ENCODE measurements at places on chromosomes 2 and 18.

DNA sequence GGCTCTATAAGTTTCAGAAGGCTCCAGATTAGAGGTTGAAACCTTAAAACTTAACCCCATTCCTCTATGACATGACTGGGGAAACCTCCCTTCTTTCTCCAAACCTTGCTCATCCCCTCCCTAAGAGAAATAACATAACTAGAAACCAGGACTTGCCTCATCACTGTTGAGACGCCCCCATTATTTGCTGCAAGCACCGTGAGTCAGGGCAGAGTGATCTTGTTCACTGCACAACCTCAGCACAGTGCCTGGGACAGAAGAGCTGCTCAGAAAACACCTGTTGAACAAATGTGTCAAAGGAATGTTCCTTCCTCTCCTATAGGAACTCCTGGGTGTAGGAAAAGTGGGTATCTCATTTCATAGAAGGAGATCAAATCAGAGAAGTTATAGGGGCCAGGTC is 132.7 kb upstream of the CTAGE1 start:
- no peak for DNase-seq

GRCh38 chr18:9914584-9915290 is 921 bp downstream of the VAPA start:
- DNase-seq, result peak; percentile 76

DNA sequence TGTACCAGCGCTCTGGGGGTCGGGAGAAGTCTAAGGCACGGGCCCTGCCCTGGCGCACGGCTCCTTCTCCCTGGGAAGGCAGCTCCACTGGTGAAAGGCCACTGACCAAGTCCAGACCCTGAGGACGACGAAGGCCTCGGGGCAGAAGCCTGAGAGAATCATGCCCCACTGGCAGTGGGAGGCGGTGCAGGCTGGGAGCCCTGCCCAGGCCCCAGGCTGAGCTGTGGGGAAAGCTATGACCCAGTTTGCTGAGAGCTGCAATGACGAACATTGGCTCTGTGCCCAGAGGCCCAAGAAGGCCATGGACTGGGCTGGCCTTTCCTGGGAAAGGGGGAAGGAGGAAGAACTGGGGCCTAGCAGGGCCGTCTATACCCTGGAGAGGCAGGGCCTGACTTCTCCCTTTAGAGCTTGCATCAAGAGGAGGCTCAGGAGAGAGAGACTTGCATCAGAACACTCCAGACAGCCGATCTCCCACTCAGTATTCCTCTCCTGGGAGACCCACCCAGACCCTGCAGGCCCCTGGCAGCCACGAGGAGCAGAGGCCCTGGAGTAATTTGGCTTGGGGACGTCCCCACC is 32.9 kb downstream of the HS1BP3 start:
- peak; percentile 98 for DNase-seq

- peak; percentile 28 for DNase-seq
Measured at GRCh38 chr2:36809069-36809445, 112.5 kb downstream of the VIT start.

- DNase-seq, result no peak
Measured at GRCh38 chr2:123715467-123715982, 309.6 kb upstream of the CNTNAP5 start.

DNA sequence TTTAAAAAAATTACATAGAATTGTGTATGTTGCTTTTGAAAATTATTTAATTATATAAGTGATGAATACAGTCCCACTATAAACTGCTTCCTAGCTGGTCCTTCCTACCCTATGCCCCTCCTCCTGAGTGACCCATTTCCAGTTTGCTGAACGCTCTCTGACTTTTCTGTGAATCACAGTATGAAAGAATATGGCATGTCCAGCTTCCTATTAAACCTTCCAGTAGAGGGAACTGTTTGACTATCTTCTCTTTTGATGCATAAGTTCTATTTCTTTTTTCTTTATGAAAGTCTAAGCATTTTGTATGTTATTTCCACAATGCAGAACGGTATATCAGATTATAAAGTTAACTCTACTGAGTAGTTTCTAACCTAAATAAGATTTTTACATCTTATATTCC is 41.3 kb downstream of the PSMG2 start:
- DNase-seq, result peak; percentile 65

GRCh38 chr2:190822043-190822442 is 58.6 kb upstream of the GLS start:
- DNase-seq, result no peak

GRCh38 chr2:57698392-57698791 is 348.2 kb upstream of the VRK2 start:
- DNase-seq, result no peak

DNA sequence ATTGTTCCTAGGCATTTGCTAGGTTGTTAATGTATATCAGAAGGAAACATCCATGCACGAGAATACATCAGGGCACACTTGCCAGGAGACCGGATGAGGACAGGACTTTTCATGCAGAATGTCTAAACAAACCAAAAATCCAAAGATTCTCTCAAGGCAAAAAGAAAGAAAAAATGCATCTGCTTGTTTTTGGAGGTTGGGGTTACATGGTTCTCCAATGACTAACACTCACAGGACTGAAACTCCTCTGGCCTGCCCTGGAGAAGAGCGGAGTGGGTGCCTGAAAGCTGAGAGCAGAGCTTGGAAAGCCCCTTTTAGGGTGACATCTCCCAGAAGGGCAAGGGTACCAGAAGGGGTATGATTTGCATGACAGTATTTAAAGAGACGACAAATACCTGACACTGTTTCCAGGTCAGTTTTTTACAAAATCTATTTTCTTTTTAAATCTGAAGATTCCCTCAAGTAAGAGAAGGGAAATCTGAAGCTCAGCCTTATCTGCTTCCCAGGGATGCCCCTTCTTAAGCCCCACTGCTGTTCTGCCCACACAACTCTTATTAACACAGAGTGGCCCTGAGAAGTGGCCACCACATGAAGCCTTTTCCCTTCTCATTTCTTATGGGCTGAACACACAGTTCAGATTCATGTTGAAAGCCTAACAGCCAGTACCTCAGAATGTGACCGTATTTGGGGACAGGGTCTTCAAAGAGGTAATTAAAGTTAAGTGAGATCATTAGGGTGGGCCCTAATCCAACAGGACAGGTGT is 216.4 kb downstream of the STK39 start:
- DNase-seq, result peak; percentile 37

GRCh38 chr2:240624950-240625621 is at the start of gene GPR35:
TSS of gene GPR35 (plus strand) at chr2:240625480. CDS start at chr2:240629953, 4,473 bp downstream.
- peak; percentile 70 for DNase-seq

DNA sequence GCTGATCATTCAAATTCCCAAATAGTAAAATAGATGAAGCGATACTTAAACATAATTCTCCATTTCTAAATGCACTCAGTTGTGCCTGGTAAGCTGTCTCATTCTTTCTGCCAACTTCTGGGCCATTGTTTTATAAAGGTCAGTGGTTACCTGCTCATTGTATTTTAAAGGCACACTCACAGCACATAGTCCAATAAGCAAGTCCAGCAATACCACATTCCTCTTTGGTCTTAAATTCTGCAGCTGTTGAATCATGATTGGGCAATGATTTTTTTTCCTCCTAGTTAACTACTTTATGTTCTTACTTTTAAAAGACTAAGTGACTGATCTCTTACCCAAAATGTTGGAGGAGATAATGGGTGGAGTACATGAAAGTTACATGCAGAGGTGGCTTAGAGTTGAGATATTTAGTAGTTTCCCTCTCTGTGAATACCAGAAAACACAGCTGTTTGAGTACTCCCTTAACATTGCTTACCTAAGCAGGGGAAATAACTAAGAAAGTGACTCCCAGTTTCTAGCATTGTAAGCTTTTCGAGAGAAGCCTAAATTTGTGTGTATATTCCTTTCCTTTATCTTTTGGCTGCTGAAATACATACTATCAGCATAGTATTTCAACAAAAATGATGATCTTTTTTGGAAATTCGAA is 220.7 kb downstream of the CAMKMT start:
- no peak for DNase-seq

- peak; percentile 67 for DNase-seq
Measured at GRCh38 chr2:231522418-231523180, 7.6 kb downstream of the NMUR1 start.

DNA sequence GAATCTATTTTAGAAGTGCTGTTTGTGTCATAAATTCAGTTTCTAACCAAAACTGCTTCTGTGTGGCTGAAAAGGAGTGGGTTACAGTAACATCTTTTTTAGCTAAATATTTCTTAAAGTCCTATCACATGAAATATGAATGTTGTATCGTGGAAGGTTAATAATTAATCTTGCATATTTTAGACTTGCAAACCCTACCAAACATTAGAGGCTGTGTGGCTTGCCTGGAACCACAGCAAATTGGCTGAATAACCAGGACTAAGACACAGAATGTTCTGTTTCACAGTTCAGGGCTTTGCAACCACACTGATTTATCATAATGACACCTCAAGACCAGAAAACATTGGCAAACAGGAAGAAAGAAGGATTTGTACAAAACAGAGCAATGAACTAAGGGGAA is 208.9 kb upstream of the CNTNAP5 start:
- no peak for DNase-seq

DNA sequence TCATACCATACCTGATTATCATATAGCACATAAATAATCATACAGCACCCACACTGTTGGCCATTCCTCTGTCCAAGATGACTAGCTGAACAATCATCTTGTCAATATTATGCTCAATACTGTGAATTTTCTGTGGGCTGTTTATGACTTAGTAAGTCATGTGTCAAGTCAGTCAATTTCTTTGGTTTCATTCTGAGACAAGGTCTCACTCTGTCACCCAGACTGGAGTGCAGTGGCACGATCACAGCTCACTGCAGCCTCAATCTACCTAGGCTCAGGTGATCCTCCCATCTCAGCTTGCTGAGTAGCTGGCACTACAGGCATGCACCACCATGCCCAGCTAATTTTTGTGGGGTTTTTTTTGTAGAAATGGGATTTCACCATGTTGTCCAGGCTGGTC is 5.7 kb downstream of the MCM6 start:
- no peak for DNase-seq

- no peak for DNase-seq
Measured at GRCh38 chr18:51154431-51155063, 42.9 kb downstream of the MEX3C start.

DNA sequence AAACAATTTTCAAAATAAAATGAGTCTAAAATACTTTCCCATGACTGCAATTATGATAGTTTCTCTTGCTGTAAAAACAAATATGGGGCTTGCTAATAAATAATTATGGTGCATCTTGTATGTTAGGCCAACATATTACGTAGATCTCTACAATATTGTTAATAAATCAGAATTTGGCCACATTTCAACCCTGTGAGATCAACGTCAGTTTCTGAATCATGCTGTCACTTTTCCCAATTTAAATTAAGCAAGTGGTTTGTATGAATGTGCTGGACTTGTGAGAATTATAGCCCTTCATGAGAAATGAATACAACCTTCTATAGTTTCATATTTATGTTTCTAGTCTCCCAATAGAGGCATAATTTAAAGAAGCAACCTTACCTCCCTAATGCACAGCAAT is 808.9 kb downstream of the SUCLG1 start:
- no peak for DNase-seq

DNA sequence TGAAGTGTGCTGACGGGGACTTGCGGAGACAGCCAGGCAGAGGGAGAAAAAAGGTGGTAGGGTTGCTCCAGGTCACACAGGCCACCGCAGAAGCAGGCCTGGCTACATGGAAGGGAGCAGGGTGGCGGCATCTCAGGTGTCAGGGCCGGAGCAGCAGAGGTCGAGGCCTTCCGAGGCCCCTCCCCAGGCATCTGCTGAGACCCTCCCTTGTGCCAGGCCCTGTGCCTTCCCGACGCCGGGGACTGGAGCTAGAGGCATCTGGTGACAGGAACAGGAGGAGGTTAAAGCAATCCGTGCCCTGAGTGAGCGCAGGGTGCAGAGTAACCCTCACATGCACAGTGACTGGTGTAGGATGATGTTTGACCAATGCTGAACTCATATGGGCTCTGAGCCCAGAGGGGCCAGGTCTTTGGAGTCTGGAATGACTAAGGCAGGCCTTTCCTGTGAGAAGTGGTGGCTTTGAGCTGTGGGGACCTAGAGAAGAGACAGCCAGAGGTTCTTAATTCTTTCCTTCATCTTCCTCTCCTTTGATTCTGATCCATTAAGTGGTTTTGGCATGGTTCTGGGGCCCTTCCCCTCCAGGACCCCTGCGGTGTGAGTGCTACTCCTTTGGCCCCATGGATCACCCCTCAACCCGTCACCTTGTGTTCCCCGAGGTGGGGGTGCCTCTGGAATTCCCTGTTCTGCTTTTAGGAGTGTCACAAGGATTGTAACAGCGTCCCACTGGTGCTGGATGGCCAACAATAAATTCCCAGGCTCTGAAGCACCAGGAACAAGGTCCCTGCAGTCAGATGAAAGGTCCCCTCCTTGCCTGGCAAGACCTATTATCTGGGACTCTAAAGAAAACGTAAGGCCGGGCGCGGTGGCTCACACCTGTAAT is 72.1 kb downstream of the KLHL29 start:
- DNase-seq, result no peak

GRCh38 chr2:30235008-30235655 is 3.8 kb downstream of the LBH start:
- no peak for DNase-seq

GRCh38 chr2:55033076-55033742 is 17.0 kb downstream of the RTN4 start:
- DNase-seq, result no peak

DNA sequence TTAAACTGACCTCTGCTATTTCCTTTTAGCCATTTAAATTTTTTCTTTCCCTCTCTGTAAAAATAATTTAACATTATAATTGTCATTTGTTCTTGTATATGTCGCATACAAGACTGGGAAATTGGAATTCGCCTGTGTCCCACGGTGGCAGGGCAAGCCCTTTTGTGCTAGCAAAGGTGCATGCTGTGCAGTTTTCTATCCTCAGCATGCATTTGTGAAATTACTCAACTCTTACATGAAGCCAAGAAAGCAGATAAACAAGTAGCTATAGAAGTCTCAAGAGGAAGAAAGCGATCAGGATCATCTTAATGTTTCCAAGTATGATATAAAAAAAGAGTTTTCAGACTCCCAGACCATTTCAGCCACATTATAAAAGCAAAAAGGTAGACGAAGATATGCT is 392.6 kb upstream of the CHST9 start:
- no peak for DNase-seq

GRCh38 chr2:239537633-239538356 is 137.0 kb upstream of the HDAC4 start:
- no peak for DNase-seq

GRCh38 chr2:28721601-28722191 is 29.9 kb upstream of the PPP1CB start:
- DNase-seq, result no peak

- no peak for DNase-seq
Measured at GRCh38 chr2:147098940-147099339, 745.9 kb upstream of the ACVR2A start.
